ENCODE measurements at places on chromosomes 6 and 20.

DNA sequence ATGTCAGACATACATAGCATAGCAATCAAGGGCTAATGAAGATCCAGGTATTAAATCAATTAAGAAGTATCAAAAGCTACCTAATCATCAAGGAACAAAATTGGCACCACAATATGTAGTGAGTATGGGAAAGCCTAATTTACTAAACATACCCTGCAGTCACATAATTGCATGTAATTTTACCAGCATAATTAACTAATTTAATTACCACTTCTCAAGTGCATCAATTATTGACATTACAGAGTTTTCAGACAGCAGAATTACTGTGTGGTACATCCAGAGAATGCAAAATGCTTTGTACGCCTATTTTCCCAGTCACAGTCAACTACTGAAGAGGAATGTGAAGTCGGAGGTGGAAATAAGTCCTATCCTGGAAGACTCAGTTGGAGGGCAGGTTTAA, 279.0 kb upstream of the ID4 start:
- no peak for DNase-seq

GRCh38 chr6:47743744-47744143, 38.1 kb upstream of the OPN5 start:
- peak; percentile 5 for DNase-seq

GRCh38 chr20:9565910-9566550, 51.6 kb downstream of the LAMP5 start:
- DNase-seq: no peak

DNA sequence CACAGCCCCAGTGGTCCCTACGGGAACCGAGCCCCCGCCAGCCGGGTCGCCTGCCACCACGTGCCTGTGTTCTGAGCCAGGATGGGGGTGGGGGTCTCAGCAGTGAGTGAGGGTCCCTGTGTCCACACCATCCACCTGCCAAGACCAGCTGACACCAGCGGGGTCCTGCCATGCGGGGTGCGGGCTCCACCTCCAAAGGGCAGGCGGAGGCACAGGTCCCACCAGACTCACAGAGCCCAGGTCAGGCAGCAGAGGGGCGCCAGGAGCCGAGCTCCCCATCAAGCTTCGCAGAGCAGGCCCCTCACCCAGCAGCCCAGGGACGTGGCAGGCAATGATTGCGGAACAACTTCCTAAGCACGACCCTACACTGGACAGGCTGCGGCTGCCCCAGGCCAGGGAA, 50.5 kb downstream of the KCNQ2 start:
- DNase-seq: no peak

DNA sequence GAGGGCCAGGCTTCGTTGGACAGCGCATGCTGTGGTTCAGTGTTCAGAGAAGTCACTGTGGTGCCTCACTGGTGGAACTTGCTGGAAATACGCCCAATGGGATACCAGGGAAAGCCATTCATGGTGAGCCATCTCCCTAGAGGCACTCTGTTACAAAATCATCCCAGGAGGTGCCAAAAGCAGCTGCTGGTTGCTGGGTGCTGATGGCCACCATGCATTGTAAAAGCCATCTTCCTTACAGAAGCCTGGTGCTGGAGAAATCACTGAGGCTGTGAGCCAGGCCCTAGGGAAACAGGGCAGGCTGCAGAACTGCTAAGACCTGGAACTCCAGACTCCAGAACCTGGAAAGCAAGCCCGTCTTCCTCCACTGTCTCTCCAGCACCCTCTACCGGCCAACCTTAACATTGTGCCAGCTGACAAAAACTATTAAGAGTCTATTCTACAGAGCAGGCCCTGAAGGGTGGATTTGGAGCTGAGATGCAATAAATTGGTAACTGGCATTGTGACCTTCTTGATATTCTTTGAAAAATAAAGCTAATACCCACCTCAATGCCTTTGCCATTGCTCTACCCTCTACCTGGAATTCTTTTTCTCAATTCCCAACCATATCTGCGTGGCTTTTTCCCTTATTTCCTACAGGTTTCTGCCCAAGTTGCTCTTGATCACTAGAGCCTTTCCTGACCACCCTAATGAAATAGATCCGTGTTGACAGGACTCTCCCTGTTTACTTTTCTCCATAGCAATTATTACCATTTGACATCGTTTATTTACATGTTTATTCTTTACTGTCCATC, 18.5 kb downstream of the SNRPB start:
- peak; percentile 31 for DNase-seq

DNA sequence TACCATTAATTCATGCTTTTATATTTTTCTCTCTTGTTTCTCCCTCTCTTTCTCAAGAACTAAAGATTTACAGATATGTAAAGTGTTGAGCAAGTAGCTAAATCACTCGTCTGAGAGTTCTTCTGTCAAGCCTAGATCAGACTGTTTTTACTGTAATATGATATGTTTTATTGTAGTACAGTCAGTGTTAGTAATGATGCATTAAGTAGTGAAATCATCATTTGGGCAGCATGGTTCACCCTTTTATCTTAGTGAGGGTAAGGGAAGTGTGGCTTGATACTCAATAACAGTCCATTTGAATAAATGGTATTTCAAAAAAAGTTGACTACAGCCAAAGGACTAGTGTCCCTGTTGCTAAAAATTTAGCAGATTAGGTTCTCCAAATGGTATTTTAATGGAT, 9.2 kb downstream of the CYB5R4 start:
- DNase-seq: no peak

DNA sequence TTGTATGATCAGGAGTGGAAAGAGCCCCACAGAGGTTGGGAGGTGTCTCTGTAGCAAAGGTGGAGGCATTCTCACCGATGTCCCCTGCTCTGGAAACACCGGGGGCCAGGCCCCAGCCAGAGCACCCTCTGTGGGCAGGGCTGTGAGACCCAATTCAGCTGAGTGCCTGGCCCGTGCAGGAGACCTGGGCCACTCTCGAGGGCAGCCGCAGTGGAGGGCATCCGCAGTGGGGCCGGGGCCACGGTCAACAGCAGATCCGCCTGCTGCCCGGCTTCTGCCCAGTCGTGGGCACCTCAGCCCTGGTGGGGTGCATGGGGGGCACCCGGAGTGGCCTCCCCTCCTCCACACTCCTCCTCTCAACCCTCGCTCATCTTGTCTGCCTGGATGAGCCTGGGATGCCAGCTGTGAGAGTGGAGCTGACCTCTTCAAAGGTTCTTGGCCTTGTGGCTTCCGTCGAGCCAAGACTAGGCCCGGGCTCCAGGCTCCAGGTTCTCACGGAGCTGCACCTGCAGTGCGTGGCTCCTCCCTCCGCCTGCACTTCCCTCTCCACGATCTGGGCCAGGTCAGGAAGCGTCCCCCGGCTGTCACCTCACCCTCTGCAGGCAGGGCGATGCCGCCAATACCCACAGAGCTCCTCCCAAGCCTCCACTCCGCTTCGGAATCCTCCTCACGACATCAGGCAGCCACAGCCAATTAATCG, 134.8 kb downstream of the TAF4 start:
- DNase-seq: no peak

GRCh38 chr6:50837589-50838445, 19.1 kb downstream of the TFAP2B start:
- no peak for DNase-seq

DNA sequence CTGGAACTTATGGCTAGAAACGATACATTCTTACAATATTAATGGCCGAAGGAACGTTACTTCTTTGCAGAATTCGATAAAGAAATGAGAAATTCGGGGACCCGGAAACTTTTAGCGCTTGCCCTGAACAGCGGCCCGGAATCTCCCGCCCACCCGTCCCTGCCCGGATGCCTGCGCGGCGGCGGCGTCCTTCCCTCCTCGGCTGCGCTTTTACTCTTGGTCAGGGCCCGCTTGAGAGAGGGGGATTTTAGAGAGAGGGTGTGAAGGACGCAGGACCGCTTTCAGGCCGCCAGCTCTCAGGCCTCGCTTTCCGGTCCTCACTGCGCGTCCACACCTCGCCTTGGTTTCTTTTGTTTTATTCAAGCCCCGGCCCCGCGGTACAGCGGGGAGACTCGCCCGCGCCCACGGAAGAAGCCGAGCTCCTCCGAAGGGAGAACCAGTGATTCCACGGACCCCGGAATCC, 243.7 kb downstream of the ARID1B start:
- DNase-seq: no peak

- DNase-seq: no peak
Measured at GRCh38 chr6:148455674-148456558, 113.3 kb downstream of the SASH1 start.

GRCh38 chr6:46103441-46104115, 26.2 kb upstream of the ENPP4 start:
- no peak for DNase-seq

DNA sequence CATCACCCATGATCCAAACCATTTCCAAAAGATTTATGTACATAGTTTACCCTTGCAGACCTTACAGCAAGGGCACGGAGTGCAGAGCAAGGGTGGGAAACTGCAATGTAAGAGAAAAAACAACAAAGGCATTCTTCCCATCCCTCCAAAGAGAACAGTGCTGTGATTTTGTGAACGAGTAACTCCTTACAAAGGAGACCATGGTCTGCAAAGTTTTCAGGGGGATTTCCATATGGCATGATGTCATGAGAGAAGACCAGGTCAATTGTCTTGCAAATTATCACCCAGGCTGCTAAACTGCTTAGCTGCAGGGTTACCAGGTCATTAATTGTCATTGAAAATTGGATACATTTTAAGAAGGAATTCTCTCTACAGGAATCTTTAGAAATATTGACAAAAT, 58.3 kb downstream of the LAMP5 start:
- no peak for DNase-seq

DNA sequence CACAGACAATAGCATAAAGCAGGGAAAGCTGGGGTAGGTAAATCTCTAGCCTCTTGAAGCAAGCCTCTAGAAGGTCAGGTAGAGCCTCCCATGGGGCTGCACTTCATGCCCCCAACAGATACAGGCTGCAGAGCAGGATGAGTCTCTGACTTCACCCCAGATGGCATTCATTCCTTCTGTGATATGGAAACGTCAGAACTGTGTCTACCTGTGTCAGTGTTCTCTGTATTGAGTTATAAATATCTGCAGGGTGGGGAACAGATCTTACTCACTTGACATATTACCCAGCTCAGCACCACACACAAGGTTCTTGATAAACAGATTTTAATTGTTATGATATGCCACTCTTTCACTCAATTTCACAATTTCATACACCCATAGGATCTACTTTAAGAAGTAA, 2.1 kb downstream of the LGSN start:
- DNase-seq: no peak

DNA sequence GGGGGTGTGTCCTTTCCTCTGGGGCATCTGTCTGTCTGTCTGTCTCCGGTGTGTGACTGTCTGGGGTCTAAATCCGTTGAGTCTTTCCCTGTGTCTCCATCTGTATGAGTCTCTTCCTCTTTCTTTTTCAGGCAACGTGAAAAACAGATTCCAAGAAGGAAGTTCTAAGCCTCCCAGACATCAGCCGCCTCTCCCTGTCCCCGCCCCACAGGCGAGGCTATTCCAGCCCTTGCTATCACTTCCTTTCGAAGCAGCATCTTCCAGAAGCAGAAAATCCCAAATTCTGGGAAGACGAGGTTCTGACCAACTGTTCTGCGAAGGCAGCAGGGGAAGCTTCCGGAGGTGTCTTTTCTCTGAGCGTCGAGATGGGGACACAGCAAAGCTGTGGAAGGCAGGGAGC, 34.0 kb downstream of the PMEPA1 start:
- no peak for DNase-seq

DNA sequence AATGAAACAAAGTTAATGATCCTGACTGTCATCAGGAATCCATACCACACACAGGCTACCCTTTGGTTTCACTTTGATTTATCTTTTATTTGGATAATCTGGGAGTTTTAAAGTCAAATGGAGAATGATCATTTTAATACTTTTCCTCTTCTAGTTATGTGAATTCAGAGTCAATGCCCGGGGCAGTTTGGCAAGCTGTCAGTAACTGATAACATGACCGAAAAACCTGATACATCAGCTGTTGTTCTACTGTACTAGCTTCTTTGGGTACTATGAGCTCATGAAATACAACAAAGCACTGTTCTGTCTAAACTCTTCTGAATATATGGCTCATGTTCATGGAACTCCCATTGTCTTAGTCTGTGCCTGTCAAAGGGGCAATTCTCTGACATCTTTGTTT, 30.2 kb downstream of the KLHL31 start:
- no peak for DNase-seq

GRCh38 chr6:98974309-98974708, 26.6 kb upstream of the FBXL4 start:
- no peak for DNase-seq

DNA sequence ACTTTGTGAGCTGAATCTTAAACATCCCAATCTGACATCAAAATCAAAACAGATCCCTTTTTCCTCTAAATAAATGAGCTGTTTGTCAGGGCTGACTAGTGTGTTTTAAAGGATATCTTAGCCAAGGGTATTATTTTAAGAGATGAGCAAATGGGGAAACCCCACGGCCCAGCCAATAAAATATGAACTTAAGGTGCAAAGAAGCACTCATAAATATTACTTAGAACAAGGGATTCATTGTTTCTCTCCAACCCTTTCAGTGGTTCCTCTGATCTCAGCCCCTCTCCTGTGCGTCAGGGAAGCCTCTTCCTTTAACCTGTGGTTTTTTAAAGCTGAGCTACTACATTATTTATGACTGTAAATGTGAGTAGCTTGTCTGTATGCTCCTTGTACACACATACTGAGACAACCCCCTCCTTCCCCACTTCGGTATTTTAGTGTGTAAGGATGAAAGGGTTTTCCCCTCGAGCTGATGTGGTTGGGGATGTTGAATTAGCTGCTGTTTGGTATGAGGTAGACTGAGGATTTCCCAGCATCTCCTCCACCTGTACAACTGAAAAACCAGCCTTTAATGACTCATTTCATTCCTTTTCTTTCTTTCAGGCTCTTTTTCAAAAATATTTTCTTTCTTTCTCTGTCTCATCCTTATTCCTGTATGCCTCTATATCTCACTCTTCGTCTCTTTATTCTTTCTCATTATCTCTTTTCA, 6.5 kb downstream of the BMP5 start:
- DNase-seq: no peak

- DNase-seq: no peak
Measured at GRCh38 chr20:63027221-63027921, 20.6 kb upstream of the BHLHE23 start.

DNA sequence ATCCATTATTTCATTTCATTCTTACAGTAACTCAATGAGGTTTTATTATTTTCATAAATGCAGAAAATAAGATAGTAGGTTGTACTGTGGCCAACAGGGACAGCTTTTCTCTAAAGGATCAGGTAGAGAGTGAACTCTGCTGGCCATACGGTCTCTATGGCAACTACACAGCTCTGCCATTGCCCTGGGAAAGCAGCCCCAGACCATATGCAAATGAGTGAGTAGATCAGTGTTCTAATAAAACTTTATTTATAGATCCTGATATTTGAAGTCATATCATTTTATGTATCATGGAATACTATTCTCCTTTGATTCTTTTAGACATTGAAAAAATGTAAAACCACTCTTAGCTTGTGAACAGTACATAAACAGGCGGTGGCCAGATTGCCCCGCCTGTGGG, 192.5 kb upstream of the RREB1 start:
- DNase-seq: no peak

GRCh38 chr6:38080889-38081288, 261.4 kb downstream of the ZFAND3 start:
- no peak for DNase-seq
